ENCODE measurements at places on chromosomes 12 and 14.

GRCh38 chr12:119713551-119714031, 45.7 kb downstream of the PRKAB1 start:
- no peak for DNase-seq

GRCh38 chr12:693934-694533, 30.8 kb upstream of the NINJ2 start:
- DNase-seq: no peak

- DNase-seq: no peak
These were observed 2.0 kb upstream of the VAMP1 start for GRCh38 chr12:6472491-6472890.

GRCh38 chr14:25400607-25401206, 350.8 kb upstream of the STXBP6 start:
- no peak for DNase-seq

DNA sequence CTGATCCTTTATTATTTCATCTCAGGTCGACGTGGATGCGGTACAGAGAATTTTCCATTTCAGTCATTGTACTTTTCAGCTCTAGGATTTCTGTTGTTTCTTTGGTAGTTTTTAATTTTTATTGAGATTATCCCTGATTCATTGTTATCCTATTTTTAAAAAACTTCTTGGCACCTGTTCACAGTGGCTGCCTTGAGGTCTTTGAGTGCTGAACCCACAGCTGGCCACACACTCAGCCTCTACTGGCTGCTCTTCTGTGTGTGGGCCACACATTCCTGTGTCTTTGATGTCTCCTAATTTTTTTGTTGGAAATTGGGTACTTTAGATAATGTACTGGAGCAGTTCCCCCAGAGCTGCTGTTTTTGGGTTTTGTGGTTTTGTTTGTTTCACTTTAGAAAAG, 37.7 kb upstream of the ASPG start:
- DNase-seq: no peak

- peak; percentile 73 for DNase-seq
These were observed 117.6 kb downstream of the SCARB1 start for GRCh38 chr12:124745891-124746570.

DNA sequence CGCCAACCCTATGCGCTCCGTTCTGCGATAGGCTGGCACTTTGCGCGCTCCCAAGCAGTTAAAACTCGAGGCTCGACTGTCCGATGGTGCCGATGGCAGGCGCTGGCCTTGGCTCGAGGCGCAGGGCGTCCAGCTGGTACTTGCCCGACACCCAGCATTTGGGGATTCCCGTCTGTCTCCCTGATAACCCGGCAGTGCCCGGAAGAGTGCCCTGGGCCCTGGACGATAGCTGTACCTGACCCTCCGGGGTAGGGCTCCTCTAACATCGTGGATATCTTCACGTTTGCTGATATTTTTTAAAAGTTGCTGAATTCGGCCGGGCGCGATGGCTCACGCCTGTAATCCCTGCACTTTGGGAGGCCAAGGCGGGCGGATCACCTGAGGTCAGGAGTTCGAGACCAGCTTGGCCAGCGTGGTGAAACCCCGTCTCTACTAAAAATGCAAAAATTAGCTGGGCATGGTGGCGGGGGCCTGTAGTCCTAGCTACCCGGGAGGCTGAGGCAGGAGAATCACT, 908 bp upstream of the WIF1 start:
- no peak for DNase-seq

DNA sequence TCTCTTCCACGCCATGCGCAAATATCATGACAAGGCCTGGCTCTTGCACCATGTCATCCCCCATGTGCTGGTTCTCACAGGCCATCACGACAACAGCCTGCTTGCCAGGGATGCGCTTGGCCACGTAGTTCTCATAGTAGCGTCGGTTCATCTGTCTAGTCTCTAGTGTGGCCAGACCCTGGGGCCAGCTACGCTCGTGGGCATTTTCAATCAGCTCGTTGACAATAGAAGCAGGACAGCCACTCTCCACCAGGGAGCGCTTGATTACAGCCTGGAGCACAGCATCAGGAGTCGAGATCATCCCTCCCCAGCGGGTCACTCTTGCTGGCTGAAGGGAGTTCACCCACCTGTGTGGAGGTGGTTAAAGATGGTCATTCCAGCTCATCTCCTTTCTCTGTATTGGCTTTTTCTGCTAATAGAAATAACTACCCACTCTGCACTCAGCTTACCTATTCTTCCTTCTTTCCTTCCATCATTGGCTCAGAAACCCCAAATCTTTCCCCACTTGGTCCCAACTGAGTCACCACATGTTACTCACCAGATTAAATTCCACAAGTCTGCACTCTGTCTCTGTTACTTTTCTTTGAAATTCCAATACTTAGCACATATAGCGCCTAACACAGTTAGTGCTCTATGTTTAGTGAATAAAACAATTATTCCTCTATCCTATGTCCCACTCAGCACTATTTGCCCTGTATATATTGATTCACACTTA, 15.1 kb downstream of the RNF41 start:
- no peak for DNase-seq

DNA sequence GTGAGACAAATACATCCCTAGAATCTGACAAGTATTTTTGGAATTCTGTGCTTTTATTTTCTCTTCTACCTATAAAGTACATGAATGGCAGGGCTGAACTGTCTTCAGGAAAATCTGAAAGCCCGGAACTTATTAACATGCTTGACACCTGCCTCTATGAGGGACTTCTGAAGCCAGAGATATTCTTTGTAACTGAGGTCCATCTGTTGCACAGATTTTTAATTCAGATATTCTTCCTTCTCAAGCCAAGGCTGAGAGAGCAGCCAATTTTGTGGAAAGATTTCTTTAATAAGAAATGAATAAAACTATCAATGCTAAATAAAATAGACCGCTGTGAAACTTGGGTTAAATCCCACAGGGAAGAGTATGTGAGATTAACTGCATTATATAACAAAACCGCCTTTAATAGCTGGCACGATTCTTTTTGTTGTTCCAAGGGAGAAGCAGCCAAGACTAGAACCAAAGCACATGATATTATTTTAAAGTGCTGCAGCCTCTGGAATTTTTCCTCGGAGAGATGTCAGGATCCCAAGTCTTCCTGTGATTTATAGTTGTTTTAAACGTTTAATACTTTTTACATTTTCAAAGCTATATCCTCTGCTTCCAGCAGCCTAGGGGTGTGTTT, 148.9 kb downstream of the CRADD start:
- DNase-seq: no peak

GRCh38 chr14:53964249-53964648, 7.6 kb upstream of the BMP4 start:
- no peak for DNase-seq

GRCh38 chr14:73754911-73755360, 40.8 kb upstream of the PNMA1 start:
- no peak for DNase-seq

DNA sequence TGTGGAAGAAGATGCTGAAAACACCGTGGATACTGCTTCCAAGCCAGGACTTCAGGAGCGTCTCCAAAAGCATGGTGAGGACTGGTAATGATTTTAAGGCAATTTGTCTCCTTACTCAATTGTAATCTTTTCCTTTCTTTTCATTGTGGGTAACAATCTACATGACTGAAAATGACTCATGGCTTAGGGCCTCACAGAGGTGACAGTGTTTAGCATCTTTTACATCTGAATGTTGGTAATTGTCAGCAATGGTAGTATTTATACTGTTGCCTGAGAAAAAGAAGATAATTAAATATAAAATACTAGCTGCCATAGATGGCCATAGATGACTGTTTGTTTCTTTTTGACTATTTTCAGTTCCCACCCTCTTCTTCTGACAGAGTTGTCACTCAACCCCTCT, 31.6 kb downstream of the TULP3 start:
- DNase-seq: no peak

GRCh38 chr14:58243790-58244555, 670 bp upstream of the PSMA3 start:
- DNase-seq: no peak
